NCI-H1436 treated with DMSO at 0.1 percent for 48 hours (cell line): ENCODE measurements at places on chromosomes 2 and 18.

- peak; percentile 63 for DNase-seq
Observed at GRCh38 chr2:173571021-173571821, 216.5 kb downstream of the CDCA7 start.

- DNase-seq: no peak
Observed at GRCh38 chr2:134283661-134284060, 29.8 kb downstream of the MGAT5 start.

DNA sequence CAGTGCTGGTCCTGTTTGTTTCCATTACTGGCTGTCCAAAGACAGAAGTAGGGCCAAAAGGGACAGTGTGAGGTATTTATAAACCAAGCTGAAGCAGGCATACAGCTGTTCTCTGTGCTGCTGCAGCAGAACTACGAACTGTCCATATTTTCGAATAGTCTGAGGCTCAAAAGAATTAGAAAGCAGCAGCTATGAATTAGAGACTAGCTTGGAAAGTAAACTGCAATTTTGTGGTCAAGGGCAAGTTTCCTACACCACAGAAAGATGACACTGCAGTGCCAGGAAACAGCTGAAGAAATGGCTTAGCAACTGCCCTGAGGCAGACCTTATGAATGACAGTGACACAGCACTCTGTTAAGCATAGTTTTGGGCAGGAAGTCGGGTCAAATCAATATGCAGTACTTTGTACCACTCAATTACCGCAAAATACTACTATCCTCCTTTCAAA, 125.3 kb downstream of the TMEM131 start:
- no peak for DNase-seq

DNA sequence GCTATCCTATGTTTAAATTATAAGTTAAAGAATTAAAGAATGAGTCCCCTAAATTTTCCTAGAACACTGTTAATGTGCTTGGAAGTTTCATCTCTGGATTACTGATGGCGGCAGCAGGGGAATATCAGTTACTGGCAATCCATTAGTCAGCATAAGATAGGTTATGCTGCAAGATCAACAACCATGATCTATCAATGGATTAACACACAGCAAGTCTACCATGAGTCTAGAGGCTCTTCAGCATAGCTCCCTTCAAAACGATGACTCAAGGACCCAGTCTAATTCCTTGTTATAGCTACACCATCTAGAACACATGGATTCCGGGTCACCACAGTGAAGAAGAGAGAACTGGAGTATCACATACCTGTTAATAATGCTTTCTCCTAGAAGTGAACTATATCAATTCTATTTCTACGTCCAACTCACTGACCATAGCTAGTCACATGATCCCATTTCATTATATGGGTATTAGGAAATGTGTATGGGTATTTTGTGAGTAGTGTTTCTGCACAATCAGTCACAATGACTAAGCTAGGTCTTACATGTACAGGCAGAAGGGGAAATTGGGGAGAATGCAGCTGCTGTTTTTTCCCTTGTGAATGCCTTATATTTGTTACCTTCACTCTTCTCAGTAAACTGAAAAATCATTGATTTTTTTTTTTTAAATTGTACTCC, 108.3 kb upstream of the MAPRE2 start:
- no peak for DNase-seq

- DNase-seq: no peak
Observed at GRCh38 chr2:240956935-240957655, 41.3 kb upstream of the SNED1 start.

- DNase-seq: no peak
Observed at GRCh38 chr2:63899639-63900038, 57.9 kb downstream of the UGP2 start.

DNA sequence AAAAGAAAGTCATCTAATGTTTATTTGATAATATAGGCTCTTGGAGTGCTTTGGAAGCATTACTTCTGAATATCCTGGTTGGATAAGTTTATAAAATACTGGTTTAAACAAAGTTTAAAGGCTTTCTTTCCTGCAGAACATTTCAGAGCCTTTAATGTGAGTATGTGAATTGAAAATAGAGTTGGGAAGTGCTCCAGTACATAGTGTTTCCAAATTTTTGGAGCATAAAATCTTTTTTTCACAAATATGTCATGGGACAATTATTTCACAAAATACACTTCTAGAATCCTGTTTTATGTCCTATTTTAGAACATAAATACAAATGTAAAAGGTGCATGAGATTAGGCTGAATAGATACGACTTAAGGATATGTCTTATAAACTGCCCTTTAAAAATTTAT, 158.9 kb upstream of the HNRNPA3 start:
- no peak for DNase-seq

DNA sequence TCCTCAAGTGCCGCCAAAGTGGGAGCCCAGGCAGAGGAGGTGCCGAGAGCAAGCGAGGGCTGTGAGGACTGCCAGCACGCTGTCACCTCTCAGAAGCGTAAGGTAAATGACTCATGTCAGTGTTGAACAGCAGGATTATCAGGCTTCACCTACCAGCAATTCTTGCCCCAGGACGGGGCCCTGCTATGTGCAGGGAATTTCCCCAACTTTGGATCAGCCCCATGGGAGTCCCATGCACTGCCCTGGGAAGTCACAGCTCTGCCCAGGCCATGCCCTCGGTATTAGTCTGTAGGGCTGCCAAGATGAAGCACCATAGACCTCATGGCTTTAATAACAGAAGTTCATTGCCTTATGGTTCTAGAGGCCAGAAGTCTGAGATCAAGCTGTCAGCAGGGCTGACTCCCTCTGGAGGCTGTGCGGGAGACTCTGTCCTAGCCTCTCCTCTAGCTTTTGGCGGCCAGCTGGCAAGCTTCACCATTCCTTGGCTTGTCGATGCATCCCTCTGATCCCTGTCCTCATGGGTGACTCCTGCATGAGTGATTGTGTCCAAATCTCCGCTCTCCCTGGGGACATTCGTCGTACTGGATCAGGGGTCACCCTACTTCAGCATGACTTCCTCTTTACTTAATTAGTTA, 55.9 kb downstream of the TRPM8 start:
- DNase-seq: no peak

DNA sequence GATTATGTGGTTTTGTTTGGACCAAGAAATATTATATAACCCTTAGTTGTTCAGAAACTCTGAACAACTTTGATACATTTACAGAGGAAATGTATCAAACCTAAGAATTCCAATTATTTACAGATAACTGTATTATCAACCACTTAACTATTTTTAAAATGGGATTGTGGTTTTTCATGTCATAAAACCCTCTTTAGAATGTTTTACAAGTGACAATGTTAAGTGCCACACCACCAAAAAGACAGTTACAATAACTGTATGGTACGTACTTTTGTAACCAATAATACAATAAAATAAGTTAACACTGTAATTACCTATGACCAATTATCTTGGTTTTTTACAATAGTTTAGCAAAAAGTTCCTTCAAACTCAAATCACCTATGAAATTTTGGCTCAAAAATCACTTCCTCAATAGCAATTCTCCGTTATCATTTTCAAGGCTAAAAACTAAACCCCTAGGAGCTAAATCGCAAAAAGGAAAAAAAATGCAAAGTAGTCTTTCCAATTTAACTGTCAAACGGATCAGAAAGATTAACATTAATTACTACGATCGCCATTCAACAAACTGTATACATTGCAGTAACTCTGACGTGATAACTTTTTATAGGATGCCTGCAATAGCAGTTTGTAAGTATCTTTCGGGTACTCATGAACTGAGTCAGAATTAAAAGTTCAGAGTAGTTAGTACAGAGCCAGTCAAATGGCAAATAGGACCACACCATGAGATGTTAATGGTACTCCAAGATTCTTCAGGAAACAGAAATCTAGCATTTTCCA, 1.5 kb downstream of the ROCK1 start:
- DNase-seq: no peak

DNA sequence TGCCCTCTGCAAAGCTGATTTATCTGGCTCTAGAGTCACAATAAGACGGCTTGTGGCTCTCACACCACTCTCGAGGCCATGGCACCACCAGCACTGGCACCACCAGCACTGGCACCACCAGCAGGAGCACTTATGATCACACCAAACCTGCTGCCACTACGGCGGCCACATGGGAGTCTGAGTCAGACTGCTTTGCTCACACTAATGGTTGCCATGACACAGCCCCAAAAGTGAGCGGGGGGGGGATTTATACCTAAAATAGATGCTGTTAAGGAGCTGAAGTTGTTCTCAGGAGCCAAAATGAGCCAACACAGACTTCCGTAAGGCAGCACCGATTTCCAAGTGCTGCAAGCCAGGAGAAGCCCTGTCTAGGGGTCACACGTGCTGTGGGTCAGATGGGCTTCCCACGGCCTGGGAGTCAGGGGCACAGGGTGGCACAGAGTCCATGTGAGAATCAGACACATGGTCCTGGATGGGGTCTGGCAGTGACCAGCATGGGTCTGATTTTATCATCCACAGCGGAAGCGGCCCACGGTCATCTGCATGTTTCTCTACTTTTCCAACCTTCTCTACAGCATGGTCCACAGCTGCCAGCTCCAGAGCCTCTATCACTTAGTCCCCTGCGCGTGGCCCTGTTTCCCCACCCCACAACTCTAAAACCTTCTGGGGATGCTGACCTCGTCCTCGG, 16.7 kb downstream of the DNMT3A start:
- DNase-seq: no peak

- DNase-seq: no peak
Observed at GRCh38 chr2:118310681-118311429, 222.6 kb downstream of the INSIG2 start.

GRCh38 chr2:85989288-85989865, 100.6 kb upstream of the ST3GAL5 start:
- no peak for DNase-seq

DNA sequence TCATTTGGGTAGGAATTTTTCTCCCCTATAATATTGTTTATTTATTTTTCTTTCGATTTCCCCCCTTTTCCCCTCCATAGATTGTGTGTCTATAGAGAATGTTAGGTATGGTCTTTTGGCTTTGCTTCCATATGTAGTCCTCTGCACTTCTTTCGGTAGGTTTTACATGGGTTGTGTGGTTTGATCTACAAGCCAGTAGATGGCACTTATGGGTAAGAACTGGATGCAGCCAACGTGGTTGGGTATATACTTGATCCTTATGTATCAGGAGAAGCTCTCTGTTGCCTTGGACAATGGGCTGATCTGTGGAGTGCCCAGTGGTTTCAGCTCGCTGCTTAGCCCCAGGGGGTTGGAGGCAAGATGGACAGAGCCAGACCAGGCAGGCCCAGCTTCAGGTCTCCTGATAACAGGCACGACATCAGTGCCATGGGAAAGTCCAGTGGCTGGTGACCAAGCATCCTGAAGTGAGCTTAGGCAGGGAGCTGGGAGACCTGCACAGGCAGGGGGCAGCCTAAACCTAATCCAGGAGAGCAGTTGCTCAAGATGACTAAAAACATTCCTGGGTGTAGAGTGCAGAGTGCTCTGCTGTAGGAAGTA, 488.3 kb downstream of the CCDC85A start:
- no peak for DNase-seq

DNA sequence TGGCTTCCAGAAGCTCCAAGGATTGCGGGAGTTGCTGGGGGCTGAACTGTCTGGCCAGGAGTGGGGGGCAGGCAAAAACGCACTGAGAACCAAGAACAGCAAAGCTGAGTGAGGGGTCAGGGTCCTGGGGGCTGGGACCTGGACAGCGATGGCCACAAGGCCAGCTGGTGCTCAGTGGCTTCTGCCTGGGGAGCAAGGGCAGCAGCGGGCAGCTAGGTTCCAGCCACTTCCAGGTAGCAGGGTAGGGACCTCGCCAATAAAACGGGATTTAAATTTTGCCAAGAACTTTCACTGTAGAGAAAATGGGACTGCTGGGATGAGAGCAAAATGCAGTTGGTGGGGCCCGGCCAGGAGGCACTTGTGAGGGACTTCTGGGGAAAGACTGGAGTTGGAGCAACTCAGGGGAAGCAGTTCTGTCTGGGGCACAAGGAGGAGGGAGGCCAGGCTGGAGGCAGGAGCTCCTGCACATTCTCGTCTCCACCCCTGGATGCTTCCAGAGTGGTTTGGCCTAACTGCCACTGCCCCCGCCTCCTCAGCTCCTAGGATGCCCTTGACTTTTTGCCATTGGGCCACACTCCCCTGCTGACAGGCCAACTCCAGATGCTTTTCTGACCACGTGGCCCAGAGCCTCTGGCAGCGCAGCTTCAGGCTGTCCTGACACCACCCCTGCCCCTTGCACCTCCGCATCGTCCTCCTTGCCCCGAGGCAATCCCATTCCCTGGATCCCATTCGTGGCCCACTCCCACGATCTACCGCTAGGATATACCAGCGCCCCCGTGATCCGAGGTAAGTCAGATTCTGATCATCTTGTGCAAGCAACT, 5.5 kb upstream of the CCDC74A start:
- no peak for DNase-seq

DNA sequence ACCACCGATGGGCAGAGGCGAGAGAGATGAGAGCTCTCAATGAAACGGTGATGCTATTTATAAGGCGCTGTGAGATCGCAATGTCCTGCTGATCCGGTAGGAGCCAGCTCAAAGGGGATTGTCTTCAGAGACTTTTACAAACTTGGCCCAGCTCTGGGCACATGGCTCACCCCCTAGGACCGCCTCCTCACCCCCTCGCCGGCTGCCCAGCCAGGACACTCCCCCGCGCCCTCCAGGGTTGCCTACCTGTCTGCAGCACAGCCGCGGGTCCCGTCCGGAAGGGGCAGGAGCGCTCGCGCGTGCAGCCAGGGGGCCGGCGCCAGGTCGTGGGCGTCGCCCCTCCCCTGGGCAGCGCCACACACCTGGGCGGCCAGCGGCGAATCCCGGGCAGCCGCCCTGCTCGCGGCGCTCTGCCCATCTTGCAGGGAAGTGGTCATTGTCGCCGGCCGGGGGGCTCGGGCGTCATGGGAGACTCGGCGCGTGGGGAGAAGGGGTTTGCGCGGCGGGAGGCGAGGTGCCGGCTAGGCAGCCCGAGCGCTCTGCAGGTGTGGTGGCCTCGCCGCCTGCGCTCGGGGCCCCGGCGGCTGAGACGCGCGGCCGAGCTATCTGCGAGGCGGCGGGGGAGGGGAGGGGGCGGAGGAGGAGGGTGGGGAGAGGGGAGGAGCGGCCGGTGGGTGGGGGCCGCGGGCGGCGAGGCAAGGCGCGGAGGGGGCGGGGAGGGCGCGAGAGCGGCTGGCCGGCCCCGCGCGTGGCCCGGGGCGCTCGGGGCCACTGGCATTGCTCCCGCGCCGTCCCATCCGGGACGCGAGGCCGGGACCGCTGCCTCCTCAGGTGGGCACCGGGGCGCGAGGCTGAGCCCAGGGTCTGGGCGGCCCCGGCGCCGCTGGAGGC, at the start of gene GRB14:
TSS of gene GRB14 (minus strand) at position 610 of the 891 bp plus-strand sequence. CDS start at position 437, 173 bp downstream.
- no peak for DNase-seq

- no peak for DNase-seq
Observed at GRCh38 chr2:27099334-27099955, 12.9 kb downstream of the KHK start.

DNA sequence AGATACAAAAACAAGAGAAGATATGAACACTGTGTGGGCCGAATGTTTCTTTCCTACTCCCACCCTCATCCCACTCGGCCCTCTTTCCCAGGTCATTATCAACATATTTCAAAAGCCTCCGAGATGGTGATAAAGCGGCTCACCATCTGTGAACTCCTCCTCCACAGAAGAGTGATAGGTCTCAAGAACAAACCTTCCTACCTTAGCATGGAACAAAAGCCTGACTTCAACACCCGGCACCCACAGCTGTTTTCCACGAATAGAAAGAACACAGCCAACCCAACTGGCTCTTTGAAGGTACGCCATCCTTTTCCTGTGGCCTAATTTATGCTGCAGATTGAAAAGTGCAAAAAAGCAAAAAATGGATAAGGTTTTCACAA, 28.8 kb downstream of the BCL2 start:
- DNase-seq: no peak
